ENCODE measurements at places on chromosomes 4 and X.

- DNase-seq = no peak
Observed at GRCh38 chr4:17170131-17170530, 271.7 kb upstream of the LDB2 start.

GRCh38 chrX:154351183-154352011 lies 23.0 kb downstream of the FLNA start:
- no peak for DNase-seq

- DNase-seq = peak; percentile 2
Observed at GRCh38 chr4:138341739-138342415, 99.7 kb upstream of the SLC7A11 start.

GRCh38 chrX:112642349-112642748 lies 37.4 kb downstream of the LHFPL1 start:
- peak; percentile 57 for DNase-seq

Measured in activated CD4-positive, alpha-beta T cell treated with anti-CD3 and anti-CD28 coated beads, Interleukin-2, Interleukin-6, amounts not matched to agents 100 ng/mL and 50 ng/mL, durations not matched to agents 16 hours and 8 hours (primary cell).